ENCODE measurements at places on chromosomes 13 and 19.

DNA sequence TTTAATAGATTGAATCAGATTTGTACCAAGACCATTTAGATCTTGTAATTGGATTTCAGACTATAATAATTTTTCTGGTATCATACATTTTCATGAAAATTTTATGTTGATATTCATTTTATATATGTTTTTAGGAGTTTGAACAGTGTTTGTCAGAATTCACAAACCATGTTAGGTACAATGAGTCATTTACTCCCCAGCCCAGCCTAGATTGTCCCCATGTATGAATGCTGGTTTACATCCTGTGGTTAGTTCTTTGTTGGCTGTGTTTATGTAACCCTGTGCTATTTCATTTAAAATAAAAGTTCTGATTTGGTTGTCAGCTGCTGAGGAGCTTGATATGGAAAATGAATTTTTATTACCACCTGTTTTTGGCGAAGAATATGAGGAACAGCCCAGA, 96.7 kb downstream of the GJA3 start:
- DNase-seq: no peak

DNA sequence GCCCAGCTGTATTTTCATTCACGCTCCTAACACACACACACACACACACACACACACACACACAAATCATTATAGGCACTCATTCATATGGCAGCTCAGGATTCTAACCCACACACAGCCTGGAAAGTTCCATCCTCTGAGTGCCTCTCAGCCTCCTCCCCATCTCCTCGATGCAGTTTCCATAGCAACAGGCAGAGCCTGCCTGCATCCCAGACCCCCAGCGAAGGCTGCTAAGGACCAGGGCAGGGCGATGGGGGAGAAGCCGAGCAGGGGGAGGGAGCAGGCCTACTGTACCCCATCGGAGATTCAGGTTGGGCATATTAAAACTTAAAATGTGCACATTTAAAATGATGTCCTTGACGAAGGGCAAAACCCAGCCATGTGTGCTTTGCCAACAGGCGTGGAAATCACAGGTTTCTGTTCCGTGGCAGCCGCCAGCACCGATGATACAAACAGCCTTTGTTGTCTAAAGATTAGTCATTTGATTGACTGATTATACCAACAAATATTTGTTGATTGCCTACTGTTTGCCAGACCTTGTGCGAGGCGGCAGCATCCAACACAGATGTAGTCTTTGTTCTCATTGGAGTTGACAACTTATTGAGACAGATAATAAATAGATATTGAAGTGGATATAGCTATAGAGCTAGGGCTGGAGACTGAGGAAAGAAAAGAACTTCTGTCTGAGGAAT, 43.8 kb upstream of the USP29 start:
- DNase-seq: no peak

GRCh38 chr19:17985037-17985818, 18.3 kb downstream of the KCNN1 start:
- no peak for DNase-seq

GRCh38 chr13:79780240-79780639, 299.3 kb downstream of the NDFIP2 start:
- DNase-seq: no peak

- DNase-seq: no peak
Measured at GRCh38 chr13:107866032-107866940, 349.1 kb downstream of the LIG4 start.

DNA sequence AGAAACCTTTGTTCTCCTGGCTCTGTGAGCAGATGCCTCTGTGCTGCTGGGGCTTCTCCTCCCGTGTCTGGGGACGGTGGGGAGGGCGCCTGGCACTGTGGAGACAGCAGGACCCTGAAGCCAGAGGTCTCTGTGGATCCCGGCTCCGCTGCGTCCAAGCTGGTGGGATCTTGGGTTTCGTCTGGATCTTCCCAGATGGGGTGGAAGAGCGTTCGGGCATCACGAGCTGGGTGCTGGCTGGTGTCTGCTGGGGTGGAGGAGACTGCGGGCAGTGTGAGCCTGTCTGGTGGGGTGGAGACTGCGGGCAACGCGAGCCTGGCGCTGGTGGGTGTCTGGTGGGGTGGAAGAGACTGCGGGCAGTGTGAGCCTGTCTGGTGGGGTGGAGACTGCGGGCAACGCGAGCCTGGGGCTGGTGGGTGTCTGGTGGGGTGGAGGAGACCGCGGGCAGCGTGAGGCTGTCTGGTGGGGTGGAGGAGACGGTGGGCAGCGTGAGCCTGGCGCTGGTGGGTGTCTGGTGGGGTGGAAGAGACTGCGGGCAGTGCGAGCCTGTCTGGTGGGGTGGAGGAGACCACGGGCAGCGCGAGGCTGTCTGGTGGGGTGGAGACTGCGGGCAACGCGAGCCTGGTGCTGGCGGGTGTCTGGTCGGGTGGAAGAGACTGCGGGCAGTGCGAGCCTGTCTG, 5.6 kb downstream of the TEX29 start:
- DNase-seq: no peak

GRCh38 chr13:112928972-112929782, 39.8 kb upstream of the MCF2L start:
- no peak for DNase-seq

DNA sequence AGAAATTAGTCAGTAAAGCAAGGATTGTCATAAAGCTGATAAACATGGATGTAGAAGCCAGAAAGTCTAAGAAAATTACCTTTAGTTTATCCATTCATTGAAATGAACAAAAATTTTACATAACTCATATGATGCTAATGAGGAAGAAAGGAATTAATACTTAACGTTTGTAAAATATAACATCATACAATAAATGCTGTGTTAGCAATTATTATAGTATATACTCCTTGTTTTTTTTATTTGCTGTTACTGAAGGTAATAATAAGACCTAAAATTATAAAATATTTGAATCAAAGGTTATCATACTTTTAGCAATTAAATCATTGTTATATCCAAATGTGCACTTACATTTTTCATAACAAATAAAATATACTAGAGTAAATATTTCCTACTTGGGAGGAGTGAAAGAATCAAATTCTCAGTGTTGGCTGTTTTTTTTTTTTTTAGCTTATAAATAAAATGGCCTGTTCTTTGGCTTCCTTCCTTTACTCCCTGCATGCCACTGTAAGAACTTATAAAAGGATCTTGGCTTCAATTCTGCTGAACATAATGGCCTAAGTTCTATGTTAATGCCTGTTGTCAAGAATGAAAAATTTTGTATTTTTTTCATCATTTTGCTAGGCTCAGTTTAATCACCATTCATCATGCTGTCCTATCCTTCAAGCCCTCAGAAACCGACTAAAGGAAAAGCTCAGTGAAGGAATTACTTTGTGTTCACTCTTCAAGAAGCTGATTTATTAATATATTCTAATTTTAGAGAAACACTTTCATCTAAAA, 167.4 kb upstream of the SLITRK1 start:
- DNase-seq: no peak

DNA sequence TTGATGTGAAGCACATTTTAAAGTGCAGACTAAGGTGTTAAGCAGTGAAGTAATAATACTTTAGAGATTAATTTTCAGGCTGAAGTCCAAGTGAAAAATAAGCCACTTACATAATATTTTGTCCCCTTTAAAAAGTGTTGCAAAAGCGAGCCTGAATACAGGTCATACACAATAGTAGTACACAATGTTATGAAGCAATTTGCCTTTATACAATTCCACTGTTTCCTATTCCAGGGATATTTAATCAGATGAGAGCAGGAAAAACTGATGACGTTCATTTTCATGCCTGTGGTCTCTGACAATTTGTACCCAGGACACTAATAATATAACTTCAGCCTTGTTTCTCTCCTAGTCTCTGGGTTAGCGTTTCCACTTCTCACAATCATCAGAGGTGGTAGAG, 916.7 kb downstream of the PCDH9 start:
- DNase-seq: no peak

DNA sequence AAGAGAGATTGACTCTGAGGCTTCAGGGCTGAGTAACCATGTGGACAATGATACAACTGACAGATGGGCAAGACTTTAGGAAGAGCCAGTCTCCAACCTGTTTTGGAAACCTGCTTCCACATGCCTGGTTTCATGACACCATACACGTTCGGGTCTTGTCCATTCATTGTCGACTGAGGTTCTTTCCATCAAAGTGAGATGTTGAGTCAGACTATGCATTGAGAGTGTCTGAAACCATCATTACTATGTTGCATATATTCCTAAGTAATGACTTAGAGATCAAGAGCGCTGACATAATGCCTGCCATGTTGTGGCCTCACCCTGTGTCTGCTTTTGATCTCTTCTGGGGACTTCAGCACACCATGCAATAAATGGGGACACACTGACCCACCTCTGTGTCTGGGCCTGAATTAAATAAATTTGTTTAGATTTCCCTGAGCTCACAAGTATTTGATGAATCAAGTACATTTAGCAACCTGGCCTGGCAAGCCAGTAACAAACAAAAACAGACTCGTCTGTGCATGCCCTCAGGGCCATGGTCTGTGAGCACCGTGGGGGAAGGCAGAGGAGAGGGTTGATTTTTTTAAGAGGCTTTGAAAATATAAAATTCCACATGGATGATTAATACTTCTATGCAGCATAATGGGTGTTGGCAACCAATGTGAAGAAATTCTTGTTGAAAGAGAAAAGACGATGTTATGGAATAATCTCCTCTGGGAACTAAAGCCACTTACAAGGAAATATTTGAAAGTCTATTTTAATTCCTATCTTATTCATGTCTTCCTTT, 49.9 kb upstream of the UBAC2 start:
- no peak for DNase-seq

DNA sequence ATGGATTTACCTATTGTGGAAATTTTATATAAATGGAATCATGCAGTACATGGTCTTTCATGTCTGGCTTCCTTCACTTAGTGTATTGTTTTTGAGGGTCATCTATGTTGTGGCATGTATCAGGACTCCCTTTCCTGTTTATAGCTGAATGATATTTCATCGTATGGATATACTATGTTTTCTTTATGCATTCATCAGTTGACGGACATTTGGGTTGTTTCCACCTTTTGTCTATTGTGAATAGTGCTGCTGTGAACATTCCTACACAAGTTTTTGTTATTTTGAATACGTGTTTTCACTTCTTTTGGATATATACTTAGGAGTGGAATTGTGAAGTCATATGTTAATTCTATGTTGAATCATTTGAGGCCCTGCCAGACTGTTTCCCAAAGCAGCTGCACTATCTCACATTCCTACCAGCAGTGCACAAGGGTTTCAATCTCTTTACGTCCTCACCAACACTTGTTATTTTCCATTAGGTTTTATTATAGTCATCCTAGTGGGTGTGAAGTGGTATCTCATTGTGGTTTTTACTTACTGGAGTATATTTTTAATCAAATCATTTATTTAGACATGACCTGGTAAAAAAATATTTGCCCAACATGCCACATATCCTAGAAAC, 262.7 kb downstream of the DLEU7 start:
- no peak for DNase-seq

GRCh38 chr13:94239135-94239534, 240.3 kb downstream of the DCT start:
- DNase-seq: no peak

DNA sequence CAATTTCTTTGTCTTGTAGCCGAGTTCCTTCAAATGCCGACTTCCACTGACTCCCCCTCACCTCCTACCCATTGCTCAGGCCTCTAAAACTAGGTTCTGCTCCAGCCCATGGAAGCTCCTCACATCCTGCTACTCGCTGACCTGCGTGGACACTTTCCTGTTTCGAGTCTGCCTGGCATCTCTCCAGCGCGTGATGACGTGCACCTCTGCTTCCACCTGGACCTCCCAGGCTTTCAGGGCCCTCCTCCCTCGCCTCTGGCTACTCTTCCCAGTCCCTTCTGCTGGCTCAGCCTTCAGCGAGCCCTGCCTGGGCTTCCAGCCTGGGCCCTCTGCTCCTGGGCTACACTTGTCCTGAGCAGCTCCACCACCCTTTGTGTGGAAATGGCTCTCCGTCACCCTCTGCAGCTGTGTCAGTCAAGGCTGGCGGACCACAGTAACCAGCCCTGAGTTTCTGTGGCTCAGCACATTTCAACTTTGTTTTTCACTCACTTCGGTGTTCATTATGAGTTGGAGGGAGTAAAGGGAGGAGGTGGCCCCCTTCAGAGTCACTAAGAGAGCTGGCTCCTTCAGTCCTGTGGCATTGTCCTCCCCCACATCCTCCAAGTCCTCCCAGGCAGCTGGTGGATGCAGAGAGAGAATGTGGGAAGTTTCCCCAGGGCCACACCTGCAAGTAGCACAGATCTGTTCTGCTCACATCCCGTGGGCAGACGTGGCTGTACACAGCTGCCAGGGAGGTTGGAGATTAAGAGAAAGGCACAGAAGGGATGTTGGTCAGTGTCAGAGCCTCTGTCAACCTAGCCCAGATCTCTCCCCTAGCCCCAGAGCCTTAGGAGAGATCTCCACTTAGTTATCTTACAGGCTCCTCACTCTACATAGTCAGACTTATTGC, 49.4 kb downstream of the SERP2 start:
- no peak for DNase-seq

DNA sequence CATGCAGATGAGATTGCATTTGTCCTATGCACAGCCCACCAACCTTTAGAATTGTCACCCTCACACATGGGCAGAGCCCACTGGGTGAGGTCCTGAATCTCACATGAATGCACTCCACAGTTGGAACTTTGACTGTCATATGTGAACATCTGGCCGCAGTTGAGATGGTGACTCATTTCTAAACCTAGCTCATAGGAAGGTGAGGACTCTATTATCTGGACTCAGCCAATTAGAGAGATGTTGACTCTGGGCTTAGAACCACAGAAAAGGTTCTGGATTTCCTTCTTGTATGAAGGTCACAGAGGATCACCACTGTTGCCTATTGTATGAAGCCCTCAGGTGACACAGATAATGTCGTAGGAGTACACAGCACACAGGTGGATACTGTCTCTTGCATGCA, 25.6 kb upstream of the ZNF681 start:
- no peak for DNase-seq

GRCh38 chr19:53161123-53161522, 2.3 kb upstream of the ZNF347 start:
- no peak for DNase-seq

DNA sequence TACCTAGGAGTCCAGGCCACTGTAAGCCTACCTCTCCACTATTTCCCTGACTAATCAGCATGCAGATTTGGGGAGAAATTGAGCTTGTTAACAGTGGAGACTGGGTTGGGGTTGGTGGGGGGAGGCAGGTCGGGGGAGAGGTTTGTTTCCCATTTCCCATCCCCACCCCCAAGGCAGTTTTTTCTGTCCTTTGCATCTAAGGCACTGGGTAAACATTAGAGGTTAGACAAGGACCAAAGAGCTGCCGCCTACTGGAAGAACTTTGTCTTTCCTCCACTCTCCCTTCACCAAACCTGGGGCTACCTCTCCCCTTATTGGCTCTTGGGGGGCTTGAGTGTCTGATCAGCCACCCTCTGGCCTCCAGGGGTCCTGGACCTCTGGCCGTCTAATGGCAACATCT, 953 bp downstream of the KCNN4 start:
- DNase-seq: peak; percentile 53

DNA sequence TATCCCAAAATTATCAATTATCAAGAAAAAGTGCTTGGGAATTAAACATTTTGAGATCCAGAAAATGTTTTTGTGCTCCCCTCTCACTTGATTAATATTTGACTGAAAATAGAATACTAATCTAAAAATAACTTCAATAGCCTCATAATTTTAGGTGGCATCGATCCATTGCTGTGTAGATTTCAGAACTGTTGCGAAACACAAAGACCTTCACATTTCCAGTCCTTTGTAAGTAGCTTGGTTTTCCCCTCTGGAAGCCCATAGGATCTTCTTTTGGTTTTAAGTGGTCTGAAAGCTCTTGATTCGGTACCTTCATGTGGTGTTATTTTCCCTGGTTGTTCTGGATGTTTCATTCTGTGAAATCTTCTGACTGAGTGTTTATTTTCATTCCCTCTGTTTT, 176.5 kb downstream of the NUFIP1 start:
- DNase-seq: no peak

GRCh38 chr13:110771194-110771593, 57.7 kb downstream of the ING1 start:
- DNase-seq: no peak
